ENCODE measurements at places on chromosomes 7 and 10.
A peak's percentile ranks its signal among the peaks of the same experiment; 100 is the strongest.

DNA sequence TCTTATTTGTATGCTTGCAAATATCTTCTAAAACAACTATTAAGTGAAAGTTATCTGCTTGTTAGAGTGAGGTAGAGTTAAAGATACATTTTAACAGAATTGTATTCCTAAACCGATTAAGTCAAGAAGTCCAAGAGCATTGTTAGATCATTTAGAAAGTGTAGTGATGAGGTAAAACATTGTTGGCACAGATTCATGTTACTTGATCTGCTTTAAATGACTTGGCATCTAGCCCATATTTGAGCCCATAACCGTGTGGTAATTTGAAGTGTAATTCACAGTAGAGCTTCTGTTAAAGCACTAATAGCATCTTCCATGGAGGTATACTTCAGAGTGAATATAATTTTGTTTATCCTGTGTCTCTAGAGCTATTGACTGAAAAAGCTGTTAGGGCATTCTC, 62.1 kb downstream of the PTEN start:
- DNase-seq, result no peak

DNA sequence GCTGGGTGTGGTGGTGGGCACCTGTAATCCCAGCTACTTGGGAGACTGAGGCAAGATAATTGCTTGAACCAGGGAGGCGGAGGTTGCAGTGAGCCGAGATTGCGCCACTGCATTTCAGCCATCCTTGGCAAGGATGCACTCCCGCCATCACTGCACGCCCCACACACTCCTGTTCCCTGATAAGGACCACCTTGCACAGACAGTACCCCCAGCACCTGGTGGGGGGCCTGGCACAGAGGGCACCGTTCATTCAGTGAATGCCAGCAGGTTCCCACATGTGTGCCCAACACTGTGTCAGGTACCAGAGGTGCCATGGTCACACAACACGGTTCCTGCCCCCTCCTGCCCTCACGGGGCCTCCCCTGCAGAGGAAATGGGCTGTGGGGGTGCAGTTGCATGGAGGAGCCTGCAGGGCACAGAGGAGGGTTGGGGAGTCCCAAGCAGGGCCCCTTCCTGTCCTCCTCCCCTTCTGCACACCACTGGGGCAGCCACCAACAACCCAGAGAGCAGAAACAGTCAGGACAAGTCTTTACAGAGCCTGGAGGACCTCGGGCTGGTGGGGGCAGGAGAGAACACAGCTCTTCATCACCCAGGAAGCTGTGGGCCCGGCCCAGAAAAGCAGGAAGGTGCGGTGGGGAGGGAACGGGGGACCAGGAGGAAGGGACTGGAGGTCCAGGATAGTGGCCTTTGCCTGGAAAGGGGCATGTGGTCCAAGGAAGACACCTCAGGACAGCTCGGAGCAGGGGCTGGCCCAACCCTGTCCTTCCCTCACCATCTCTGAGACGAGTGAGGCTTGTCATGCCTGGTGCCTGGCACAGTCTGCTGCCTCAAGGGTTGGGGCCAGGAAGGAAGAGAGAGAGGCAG, 7.1 kb downstream of the CRYGN start:
- DNase-seq, result peak; percentile 56

- no peak for DNase-seq
Measured at GRCh38 chr10:7435674-7436073, 24.8 kb upstream of the SFMBT2 start.

- DNase-seq, result no peak
Measured at GRCh38 chr7:41915871-41916270, 213.0 kb upstream of the INHBA start.

DNA sequence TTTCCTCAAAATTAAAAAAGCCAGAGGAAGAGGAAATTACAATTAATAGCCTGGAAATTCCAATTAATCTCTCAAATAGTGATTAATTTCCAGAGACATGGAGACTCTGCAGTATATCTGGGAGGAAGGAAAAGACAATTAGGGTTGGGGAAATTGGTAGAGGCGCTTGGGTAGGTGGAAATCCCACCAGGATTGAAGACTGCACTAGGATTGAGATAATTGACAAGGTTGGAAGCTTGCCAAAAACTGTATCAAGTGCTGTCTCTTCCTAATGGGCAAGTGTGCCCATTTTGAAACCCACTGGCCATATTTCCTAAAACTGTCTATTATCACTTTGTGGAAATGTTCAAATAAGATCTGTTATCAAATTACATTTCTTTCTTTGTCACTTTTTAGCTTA, 21.6 kb downstream of the CHN2 start:
- DNase-seq, result no peak

DNA sequence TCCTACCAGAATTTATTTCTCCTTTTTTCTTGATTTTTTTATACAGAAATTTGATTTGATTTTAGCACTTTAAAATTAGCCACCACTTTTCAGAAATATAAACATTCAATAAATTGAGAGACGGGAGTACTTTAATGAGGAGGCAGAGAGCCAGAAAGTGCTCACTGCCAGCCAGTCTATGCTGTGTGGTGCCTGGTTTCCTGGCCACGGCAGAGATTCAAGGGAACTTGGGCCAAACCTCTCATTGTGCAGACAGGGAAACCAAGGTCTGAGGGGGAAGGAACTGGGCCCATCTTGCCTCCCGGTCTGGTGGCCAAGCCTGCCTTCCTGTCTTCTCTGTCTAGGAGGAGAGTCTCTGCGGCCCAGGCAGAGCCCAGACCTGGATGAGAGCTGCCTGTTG, 25.9 kb downstream of the ADAMTS14 start:
- no peak for DNase-seq

- no peak for DNase-seq
Measured at GRCh38 chr10:30893208-30893607, 138.5 kb downstream of the ZNF438 start.

DNA sequence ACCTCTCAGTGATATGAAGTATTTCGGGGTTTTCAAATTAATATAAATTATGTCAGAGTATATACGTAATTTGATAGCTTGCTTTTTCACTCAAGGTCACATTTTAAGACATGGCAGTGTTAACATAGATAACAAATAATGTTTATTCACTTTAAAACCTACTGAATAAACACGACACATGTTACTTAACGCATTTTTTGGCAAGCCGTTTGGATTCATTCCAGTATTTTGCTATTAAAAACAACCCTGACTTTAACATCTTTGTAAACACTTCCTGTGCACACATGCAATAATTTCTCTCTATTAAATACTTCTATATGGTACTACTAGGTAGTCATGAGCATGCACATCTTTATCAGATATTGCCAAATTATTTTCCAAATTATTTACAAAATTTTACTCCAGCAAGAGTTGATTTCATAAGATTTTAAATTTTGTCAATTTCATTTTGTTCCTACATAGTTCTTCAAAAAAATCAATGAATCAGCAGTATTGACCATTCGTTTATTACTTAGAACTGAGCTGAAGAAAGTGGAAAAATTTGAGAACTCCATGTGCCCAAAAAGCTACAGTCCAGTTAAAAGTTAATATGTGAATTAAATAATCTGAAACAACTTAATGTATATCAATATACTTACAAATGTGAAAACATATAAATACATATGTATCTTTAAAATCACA, 26.8 kb upstream of the THSD7A start:
- no peak for DNase-seq

DNA sequence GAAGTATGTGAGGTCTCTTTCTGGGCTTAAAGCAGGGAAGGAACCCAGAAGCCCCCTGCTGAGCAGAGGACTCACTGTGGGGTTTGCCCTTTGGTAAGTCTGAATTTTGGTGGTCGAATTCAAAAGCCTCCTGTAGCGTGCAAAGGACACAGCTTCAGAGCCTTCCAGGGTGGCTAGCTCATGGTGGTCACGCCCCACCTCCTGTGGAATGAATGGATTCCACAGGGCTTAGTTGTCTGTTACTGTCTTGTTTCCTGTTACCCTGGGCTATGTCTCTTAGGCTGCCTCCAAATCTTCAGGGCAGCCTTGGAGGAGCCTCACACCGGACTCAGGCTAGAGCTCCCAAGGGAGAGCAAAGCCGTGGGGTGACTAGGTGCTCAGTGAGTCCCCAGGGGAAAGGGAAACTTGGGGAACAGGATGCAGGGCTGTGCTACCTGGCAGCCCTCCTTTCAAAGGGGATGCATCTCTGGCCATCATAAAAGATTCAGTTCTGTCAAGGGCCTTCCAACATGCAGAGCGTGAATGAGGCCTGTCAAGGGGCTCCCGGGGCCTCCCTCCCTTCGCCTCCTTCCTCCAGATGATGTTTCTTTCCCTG, 211.7 kb downstream of the CCSER2 start:
- no peak for DNase-seq

- no peak for DNase-seq
Measured at GRCh38 chr10:97656777-97657176, 16.3 kb downstream of the PI4K2A start.

GRCh38 chr10:112404617-112405016, 30.7 kb downstream of the ACSL5 start:
- no peak for DNase-seq

- DNase-seq, result no peak
Measured at GRCh38 chr7:73668886-73669230, 1.2 kb downstream of the VPS37D start.

DNA sequence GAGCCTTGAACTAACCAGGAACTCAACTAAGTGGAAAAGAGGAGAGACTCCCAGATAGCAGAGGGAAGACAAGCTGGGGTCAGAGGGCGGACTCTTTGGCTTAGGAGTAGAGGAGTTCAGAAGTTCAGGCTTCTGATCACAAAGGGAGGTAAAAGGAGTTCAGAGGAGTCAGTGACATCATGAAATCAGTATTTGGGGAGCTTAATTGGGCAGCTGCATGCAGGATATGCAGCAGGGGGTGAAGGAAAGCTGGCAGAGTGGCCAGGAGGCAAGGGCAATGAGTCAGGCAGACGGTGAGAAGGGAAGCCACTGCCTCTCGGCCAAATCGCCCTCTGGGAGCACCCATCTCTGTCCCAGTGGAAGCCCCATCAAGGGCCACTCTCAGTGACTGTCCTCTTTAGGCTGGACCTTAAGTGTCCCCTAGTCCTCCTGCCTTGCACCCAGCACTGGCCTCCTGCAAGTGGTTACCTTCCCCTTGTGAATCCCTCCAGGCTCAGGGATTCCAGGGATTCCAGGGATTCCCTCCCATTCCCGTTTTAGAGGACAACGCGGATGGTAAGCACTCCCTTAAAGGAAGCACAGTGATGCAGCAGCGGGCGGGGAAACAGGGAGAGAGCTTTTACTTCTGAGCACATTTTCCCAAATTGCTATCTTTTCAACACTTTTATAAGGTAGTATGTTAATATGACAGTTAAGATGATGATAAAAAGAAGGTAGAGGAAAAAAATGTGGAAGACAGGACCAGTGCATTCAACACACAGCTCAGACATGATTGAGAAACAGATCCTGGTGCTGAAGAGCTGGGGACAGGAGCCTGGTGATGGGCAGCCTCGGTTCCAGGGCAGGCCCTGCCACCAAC, 72.6 kb downstream of the KCNMA1 start:
- peak; percentile 94 for DNase-seq

DNA sequence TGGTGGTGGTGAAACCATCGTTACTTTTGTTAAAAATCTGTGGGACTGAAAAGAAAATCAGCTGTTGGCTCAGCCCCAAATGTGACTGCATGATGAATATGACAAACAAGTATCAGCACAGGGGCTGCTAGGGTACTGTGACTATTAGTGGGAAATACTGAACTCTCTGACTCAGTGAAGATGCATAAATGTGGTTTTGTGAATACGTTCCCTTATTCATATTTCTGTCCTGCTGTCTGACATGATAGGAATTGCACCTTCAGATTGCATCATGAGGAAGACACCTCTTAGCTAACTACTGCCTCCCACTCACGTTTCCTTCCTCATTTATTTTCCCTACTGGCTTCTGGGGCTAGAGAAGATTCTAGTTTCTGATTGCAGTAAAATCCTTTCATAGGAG, 1.4 kb downstream of the CLEC5A start:
- DNase-seq, result no peak

- DNase-seq, result no peak
Measured at GRCh38 chr7:108283252-108283651, 153.1 kb upstream of the LAMB4 start.

DNA sequence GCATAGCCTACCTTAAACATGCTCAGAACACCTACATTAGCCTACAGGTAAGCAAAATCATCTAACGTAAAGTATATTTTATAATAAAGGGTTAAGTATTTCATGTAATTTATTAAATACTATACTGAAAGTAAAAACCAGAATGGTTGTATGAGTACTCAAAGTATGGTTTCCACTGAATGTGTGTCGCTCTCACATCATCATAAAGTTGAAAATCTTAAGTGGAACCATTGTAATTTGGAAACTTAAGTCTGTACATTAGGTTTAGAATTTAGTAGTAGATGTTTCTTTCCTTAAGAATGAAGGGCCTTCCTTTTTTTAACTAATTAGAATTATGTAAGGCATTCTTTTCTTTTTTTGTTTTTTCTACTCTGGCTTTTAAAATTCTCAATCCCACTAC, 240.0 kb upstream of the AOAH start:
- DNase-seq, result no peak

All from GM23338 (cell line).